ENCODE measurements at places on chromosomes 2 and 18.

GRCh38 chr2:192004188-192004963 is 157.5 kb upstream of the CAVIN2 start:
- peak; percentile 14 for DNase-seq

DNA sequence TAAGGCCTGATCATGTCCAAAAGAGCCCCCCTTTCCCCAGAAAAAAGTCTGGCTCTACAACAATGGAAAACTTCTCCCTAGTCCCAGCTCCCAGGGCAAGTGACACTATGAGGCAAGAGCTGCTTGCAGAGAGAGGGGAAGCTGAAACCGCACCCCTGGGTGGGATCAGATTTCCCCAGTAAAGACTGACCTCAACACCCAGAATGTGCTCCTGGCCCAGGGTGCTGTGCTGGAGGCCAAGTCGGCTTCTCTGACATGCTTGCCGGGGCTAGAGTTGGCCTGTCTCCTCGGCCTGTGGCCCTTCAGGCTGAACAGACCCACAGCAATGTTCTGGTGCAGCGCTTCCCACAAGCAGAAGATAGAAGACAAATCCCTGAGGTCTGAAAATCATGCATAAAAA is 18.4 kb upstream of the ST8SIA3 start:
- no peak for DNase-seq

DNA sequence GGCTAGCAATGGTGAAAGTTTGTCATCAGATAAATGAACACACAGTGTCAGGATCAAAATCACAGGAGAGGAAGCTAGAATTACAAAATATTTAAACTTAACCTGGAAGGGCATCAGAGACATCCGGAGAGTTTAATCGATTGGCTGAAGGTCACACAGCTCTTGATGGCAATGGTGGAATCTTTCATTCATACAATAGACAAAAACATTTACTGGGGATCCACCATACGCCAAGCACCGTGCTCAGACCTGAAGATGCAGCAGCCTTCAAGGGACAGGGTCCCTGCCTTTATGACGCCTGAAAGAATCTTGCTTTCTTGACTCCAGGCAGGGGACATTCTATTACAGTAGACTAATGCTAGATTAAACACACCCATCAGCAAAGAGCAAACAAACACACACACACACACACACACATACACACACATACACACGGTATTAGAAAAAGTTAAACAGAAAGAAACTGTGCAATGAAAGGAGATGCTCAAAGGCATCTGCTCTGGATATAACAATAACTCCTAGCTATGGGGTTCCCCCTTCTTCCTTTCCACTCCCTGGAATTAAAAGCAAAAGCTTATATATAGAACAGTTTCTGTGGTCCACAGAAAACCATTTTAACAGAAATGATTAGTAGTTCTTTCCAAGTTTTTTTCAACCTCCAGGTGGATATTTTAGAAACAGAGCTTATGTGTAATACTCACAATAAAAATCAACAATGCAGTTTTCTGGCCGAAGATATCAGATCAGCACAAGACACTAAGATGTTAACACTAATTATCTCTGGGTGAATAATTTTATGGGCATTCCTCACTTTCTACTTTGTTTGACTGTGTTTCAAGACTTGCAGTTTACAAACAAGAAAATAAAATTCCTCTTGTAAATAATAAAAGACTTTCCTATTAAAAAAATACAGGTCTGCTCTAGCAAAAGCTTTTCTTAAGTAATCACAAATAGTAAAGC is 151.7 kb downstream of the ANKRD44 start:
- DNase-seq, result no peak

- DNase-seq, result no peak
These were observed 33.5 kb downstream of the IMPA2 start for GRCh38 chr18:12014521-12015415.

DNA sequence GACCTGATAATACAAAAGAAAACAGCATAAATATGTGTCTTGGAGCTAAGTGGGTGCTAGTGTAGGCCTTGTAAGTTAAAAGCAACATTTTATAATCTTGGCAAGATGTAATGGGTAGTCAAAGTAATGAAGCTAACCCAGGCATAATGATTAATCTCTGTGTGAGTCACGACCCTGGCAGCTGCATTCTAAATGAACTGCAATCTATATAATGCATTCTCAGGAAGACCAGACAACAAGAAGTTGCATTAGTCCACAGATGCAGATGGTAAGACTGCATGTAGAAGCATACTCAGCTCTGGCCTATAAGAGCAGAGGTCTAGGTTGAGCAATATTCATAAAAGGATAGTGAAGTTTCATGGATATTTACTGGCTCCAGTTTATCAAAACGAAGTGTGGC is 85.6 kb upstream of the ETAA1 start:
- no peak for DNase-seq

DNA sequence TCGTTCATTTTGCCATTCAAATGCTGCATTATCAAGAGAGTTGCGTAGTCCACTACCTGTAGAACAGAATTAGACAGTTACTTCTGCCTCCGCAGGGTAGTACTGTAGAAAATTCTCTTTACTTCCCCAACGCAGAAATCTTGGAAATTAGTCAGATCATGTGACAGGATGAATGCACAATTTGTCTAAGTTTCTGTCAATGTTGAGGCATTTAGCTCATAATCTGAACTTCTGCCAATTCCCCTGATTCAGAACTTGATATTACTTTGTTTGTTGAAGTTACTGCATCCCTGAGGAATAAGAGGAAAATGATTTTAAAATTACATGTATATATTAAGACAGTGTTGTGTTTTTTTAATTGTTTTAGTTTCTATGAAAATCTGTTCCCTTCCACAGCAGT is 83.4 kb downstream of the TTC27 start:
- DNase-seq, result no peak

DNA sequence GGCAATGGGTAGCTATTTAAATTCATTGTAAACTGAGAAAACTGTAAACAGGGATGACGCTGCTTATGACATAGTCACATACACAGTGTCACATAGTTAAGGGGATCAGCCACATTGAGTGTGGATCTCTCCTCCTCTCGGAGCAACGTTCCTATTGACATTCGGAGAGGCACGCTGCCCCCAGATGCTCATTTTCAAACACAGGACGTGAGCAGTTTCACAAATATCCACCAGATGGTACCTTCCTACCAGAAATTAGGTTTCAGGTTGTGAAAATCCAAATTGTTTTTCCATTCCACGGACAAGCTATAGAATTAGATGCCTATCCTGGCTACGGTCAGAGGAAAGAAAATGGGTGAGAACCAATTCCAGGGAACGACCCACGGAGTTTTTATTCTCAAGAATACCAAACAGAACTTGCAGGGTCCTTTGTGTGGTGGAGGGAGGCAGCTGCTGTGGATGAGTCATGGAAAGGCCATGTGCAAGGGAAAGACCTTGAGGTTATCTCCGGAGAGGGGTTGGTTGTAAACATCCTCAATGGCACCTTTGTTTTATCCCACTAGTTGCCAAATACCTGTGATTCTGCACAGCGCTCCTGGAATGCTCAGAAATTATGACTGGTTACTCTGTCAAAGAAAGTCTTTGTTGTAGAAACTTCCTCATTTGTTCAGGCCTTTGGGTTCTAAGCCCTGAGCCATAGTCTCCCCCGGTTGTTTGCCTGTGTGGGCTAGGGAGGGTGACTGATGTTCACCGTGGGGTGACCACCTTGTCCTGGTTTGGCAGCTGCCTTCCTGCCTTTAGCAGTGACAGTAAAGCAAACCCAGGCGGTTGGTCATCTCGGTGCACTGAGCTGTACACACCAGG is 88.0 kb downstream of the ACTR3 start:
- no peak for DNase-seq

DNA sequence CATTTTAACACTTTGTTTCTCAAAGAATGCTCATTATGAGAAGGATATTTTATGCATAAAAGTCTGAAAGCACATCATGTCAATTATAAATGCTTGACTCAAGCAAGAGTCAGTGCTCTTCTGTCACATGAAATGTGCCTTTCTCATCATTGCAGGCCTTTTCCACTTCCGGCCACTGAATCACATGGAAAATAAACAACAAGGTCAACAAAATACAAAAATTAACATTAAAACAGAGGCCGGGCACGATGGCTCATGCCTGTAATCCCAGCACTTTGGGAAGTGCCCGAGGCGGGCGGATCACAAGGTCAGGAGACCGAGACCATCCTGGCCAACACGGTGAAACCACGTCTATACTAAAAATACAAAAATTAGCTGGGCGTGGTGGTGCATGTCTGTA is 480.6 kb downstream of the SPAG16 start:
- no peak for DNase-seq

DNA sequence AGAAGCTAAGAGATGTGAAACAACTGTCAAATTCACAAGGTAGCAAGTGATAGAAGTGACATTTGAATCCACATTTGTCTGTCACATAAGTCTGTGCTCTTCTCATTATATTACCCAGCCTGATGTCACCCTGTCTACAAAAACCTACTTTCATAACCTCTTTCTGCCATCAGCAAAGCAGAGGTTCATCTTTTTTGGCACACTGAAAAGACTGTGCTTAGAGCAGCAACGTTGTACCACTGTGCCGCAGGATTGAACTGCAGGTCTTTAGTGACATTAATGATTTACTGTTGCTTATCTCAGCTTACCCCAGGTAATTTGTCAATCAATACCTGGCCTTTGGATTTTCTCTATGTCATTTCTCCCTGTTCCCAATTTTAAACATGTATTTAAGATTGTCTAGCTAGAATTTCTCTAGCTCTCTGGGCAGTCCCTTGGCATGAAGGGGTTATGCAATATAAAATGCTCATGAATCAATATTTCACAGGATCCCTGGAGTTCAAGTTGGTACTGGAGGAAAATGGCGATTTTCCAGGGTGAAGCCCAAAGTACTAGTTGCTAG is 31.4 kb upstream of the TDRD15 start:
- DNase-seq, result no peak

DNA sequence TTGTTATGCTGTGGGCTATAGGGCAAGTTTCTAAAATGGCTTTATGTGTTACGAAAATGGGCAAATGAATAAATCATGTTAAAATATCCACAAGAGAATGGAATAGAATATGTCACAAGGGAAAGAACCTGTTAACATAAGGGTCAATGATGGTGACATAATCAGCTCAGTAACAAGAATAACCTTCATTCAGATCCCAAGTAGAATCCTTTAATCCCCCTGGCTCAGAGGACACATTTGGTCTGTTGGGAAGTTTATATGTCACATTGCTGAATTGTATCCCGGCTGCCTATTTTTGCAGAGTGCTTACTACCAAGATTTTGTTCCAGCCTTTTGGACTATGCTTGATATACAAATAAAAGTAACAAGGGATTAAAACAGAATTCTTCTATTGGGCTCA is 13.1 kb upstream of the LGALSL start:
- no peak for DNase-seq

DNA sequence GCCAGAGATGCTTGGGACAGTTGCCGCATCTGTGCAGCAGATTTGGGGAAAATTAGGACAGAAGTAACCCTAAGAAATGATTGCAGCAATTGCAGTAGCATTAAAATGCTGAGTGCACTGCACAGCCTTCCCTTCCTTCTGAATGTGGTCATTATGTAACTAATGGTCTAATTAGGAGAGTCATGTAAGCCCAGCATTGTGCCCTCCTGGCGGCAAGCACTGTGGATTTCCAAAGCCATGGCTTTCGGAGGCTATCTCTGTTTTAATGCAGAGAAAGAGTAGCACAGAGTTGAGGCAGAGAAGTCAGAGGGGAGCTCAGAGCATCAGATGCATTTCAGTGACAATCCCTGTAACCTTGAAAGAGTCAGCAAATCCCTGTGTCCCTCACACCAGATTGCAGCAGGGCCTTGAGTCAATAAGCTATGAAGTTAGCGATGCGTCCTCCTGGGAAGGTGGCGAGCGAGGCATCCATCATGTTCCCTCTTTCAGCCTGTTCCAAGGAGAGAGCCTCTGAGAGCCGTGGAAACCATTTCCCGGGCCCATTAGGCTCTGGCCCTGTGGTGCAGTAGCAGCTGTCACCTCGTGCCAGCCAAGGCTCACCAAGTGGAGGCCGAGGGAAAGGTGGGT is 307.2 kb downstream of the FBXO15 start:
- no peak for DNase-seq

DNA sequence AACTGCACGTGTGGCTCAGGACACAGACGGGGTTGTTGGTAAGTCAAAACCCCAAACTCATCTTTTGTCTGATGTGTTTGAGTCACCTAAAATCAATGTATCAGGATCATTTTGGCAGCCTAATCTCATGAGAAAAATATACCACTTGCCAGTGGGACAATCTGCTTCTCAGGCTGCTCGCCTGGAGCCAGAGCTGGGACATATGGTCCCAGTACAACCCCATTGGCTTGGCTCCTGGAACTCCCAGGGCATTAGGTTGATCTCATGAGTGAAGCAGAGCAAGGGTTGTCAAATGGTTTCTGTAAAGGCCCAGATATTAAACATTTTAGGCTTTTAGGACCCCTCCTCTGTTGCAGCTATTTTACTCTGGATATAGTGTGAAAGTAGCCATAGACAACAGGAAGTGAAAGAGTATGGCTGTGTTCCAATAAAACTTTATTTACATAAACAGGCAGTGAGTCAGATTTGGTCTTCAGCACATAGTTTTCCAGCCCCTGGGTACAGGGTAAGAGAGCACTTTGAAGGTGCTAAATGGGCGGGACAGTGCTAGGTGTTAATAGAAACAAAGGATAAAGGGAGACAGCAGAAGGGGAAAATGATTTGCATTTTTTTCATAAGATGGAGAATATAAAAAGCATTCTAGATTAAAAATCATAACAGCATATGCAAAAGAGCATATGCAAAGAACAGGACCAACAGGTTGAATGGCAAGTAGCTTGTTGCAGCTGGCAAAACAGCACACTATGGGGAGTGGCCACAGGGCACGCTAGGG is 290.8 kb downstream of the KCNS3 start:
- DNase-seq, result no peak

GRCh38 chr2:233492078-233492477 is 74.5 kb downstream of the USP40 start:
- DNase-seq, result no peak

DNA sequence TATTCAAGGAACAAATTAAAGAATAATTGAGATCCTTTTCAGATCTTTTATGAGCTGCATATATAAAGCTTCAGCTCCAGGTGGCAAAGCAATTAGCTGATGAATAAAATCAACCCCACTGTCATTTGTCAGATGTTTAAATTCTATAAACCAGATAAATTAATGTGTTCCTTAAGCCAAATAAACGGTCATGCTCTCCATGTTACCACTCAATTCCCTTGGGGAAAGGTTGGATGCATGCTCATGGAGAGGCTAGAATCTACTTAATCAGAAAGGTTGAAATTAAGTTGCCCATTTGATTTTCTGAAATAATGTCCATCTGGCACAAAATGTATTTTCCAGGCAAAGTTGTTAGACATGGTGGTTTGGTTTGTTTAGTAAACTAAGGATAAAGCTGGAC is 282.5 kb upstream of the SPRED2 start:
- no peak for DNase-seq

DNA sequence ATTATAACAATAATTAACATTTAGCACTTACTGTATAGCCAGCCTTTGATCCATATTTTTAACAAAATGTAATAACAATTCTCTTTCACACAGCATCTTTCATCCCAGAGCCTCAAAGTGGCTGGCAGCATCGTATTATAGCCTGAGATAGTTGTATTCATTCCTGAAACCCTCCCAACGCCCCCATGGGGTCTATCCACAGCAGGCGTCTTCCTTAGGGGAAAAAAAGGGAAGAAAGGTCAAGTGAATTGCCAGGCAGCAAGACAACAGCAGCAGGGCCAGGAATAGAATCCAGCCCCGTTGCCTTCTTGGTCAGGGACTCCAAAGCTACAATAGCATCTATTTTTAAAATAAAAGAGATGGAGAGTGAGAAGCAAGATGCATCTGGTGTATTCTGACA is 424.4 kb upstream of the ID2 start:
- DNase-seq, result no peak

Data from GM20000 (cell line).